ENCODE measurements at places on chromosomes 1 and 21.

DNA sequence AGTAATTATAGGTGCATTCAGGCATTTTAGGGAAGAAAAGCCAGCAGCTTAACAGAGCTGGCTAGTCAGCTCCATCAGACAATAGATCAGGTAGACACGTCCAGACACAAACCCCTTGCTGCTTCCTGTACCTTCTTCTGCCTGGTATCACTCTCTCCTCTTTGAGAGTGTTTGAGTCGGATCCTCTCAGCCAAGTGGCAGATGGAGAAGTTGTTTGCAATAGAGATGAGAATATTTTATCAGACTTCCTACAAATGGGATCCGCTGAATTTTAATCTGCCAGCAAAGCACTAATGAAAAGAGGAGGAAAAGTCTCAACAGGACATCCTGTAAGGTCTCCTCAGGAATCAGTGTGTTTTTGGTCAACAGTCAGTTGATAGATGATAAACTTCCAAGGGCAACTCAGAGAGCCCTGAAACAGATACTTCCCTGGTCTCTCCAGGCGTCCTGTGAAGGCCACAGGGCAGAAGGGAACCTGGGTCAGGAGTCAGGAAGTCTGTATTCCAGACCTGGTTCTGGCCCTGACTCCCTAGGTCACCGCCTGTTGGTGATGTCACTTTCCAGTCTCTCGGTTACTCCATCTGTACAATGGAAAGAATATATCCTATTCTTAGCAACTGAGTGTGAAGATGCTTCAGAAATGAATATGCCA is 62.1 kb upstream of the PROX1 start:
- no peak for DNase-seq

DNA sequence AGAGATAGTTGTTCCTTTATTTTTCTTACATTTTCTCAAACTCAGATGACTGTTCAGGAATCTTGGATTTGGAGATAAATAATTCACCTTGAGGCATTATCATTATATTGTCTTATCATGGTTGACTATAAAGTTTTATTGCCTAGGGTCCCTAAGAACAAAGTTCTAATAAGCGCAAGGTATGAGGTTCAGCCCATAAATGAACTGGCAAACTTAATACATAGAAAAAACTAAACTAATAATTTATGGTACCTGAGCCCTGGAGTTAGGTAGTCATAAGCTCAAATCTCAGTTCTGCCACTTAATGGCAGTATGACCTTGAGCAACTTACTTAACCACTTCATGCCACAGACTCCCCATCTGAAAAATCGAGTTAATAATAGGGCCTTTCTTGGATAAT is 334.0 kb upstream of the PBX1 start:
- no peak for DNase-seq

DNA sequence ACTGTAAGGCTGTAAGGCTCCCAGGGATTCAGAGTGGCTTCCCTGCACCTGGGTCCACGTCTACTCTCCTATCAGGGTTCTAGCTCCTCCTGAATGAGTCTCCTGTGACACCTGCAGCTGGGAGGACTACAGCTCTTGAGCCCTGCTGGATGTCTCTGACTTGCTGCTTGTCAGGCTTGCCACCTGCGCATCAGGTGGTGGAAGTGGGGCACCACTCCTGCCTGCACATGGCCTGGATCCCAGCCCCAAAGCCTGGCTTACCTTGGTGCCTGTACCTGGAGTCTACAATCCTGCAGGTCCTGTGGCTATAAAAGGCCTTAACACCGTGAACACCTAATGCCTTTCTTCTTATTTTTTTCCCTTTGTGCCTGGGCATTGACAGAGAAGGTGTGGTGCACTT is 82.2 kb downstream of the FAM78B start:
- no peak for DNase-seq

GRCh38 chr1:26723013-26723991 is 27.5 kb downstream of the ARID1A start:
- no peak for DNase-seq

GRCh38 chr1:37851262-37851661 is 8.1 kb downstream of the MTF1 start:
- DNase-seq: no peak
